ENCODE measurements at places on chromosomes 16 and 17. TPM values are rescaled to one million over a fixed set of nuclear protein-coding genes. Genes with fewer than 3 reads are reported as not detected.

Gene TP53TG3
- polyA plus RNA-seq = not detected

Gene LGALS9B
- polyA plus RNA-seq = not detected

Gene PPP1R1B
- polyA plus RNA-seq = not detected

Gene CCL11
- not detected for polyA plus RNA-seq

Gene TMC6
- 212 TPM for polyA plus RNA-seq

Gene CNEP1R1
- polyA plus RNA-seq = 13.4 TPM

Gene TAC4
- polyA plus RNA-seq = not detected

Gene CSF3
- polyA plus RNA-seq = not detected

Gene ABCC3
- 0.91 TPM for polyA plus RNA-seq

Gene PDILT
- polyA plus RNA-seq = not detected

Gene SOST
- polyA plus RNA-seq = not detected

Gene TPSG1
- polyA plus RNA-seq = not detected

Gene TMEM114
- polyA plus RNA-seq = not detected

Gene PDIA2
- polyA plus RNA-seq = not detected

Gene ANKFN1
- not detected for polyA plus RNA-seq

Gene CYTH1
- 210 TPM for polyA plus RNA-seq

Gene CUEDC1
- polyA plus RNA-seq = not detected

Gene ICAM2
- polyA plus RNA-seq = 183 TPM

Gene KRTAP2-2
- not detected for polyA plus RNA-seq

Gene FBXL20
- 5.0 TPM for polyA plus RNA-seq

Gene CD300E
- 0.11 TPM for polyA plus RNA-seq

Gene OSBPL7
- polyA plus RNA-seq = 8.7 TPM

Measured in IgD-negative memory B cell (primary cell).